Uterus (tissue), 4 donors: ENCODE measurements at places on chromosomes 3 and 15. TPM values are rescaled to one million over a fixed set of nuclear protein-coding genes. Genes with fewer than 3 reads are reported as not detected.

HIGD2B gene
- total RNA-seq: not detected

RPP25 gene
- 3.0 TPM for total RNA-seq

- peak; percentile 65 for DNase-seq
Measured at GRCh38 chr15:84654689-84655453, 788 bp upstream of the WDR73 start.

DNA sequence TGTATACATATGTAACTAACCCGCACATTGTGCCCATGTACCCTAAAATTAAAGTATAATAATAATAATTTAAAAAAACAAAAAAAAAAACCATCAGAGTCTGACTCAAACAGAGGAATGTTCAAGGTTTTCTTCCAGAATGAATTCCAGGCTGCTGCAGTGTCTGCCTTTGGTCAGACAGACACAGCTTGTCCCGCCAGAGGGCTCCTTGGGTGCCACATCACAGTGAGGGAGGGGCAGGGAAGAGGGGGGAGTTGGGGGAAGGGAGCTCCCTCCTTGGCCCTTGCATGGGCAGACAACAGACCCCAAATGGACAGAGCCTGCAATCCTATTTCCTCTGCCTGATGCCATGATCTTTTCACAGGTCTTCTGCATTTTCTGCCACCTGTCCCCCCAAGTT is 36.5 kb downstream of the ITGB5 start:
- no peak for DNase-seq
